ENCODE measurements at places on chromosomes 1 and 21. TPM values are rescaled to one million over a fixed set of nuclear protein-coding genes. Genes with fewer than 3 reads are reported as not detected.

GPR25 gene
- total RNA-seq, result not detected

EDN2 gene
- total RNA-seq, result not detected

CLEC20A gene
- total RNA-seq, result not detected

C4BPA gene
- total RNA-seq, result not detected

KCNE2 gene
- not detected for total RNA-seq

PDZK1 gene
- total RNA-seq, result 1.7 TPM

ALX3 gene
- not detected for total RNA-seq

EPHB2 gene
- total RNA-seq, result 54.7 TPM

LORICRIN gene
- total RNA-seq, result not detected

XCL1 gene
- total RNA-seq, result not detected

USH2A gene
- under 0.01 TPM for total RNA-seq

SYT2 gene
- total RNA-seq, result under 0.01 TPM

PKLR gene
- total RNA-seq, result not detected

- DNase-seq, result no peak
Measured at GRCh38 chr1:47629201-47629600, 191.4 kb downstream of the FOXD2 start.

DNA sequence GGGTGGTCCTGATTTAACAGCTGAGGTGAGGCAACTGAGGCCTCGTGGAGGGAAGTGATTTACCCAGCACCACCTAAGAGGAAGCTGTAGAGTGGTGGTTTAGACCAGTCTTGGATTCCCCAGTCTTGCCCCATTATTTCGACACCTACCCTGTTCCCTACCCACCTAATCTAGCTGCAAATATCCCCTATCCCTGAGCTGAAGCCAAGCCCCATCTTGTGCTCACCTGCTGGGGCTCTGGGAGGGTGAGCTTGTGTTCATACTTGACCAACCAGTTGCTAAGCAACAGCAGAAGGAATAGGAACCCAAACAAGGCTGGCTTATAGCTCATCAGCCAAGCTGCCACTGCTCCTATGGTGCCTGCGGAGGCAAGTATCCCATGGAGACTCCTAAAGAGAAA lies 2.0 kb downstream of the TEX46 start:
- no peak for DNase-seq

- peak; percentile 90 for DNase-seq
Measured at GRCh38 chr21:34845521-34846451, 177.0 kb downstream of the CLIC6 start.

DNA sequence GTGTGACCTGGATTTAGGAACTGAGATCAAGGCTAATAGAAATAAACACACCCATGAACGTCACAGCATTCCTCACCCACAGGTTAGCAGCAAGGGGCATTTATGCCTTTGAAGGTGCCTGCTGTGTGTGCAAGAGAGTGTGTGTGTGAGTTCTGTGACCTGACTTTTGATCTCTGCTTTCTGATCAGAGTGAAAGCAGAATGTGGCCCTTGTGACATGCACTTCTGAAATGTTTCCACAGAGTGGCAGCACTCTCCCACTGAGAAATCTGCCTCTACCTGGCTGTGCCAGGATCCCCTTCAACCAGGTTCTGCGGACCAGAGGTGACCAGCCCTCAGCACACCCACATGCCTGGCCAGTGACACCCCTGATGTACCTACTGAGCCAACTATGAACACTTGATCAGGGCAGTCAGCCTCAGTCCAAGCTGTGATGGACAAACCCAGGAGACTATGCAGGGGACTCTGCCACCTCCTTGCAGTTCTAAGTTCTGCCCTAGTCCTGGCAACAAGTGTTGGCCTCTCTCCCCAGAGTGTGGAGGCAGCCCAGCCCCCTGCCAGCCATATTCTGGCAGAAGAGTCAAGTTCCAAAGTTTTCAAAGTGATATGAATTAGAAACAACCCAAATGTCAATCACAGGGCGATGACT lies 41.0 kb downstream of the RXRG start:
- DNase-seq, result no peak

GRCh38 chr21:43819511-43820405 lies 30.4 kb downstream of the RRP1 start:
- no peak for DNase-seq

DNA sequence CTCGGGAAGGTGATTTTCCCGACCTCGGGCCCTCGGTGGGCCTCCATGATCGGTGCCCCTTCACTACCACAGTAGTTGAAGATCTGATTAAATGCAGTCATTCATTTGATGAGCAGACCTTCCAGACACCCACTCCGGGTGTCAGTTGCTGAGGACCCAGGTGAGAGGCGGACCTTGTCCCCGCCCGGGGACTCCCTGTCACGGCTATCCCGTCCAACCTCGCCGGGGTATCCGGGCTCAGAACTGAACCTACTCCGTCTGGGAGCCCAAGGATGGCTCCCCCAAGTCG lies 22.6 kb downstream of the RNU1-3 start:
- no peak for DNase-seq

DNA sequence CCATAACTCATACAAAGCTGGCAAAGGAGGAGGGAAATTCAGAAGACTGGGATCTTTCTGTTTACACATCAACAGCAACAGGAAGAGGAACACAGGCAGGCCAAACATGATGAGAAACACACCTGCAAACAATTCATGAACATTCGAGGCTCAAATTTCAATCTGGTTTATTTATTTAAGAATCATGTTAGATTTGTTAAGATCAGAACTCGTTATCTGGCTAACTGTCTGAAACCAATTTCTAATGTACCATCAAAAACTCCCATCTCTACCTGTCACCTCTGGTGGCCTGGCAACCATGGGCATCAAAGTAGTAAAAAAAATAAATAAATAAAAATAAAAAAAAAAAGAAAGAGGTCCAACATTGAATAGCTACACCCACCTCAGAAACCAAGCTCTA lies 9.8 kb downstream of the LBR start:
- DNase-seq, result no peak

- DNase-seq, result no peak
Measured at GRCh38 chr1:33711511-33711910, 152.4 kb upstream of the HMGB4 start.

GRCh38 chr1:241591317-241591716 lies 48.9 kb downstream of the CHML start:
- peak; percentile 86 for DNase-seq

DNA sequence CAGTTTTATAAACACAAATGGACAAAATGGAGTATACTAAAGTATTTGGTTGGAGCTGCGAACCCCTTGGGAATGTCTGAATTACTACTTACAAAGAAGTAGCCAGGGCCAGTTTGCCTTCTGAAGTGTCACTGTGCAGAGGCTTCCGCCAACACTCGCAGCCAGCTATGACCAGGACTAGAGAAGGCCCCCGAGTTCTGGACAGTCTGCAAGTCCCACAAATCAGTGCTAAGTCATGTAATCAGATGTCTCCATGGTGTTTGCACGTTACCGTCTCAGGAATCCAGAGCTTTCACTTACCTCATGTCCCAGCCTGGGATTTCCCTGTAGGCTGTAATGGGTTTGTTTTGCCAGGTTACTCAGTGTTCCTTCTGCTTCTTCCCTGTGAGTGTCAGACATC lies 106.6 kb upstream of the SPAG17 start:
- DNase-seq, result no peak

DNA sequence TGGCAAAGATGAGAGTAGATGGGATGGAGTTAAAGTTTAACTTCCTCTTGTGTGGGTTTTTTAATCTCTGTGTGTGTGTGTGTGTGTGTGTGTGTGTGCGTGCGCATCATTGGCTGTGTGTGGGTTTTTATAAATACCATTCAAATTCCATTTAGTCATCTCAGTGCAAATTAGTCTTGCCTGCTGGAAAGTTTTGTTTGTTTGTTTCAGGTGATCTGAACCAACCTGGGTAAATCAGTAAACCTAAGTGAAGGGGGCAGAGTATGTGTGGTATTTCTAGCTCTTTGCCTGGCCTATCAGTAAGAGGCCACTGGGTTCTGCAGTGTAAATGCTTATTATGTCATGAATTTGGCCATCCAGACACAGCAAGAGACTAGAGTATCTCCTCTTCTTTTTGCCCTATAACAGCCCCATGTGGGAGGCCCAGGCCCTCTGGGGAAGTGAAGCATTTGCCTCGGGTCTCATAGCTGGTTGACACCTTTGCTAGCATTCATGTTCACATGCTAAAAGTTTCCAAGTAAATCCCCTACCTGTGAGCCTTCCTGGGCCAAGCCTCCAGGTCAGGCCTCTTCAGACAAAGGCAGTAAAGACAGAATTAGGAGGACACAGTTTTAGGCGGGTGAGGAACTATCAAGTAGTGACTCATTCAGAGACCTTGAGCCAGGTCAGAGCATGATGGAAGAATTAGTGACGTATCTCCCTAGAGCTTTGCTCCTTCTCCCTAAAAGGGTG lies 14.7 kb downstream of the INTS3 start:
- DNase-seq, result peak; percentile 56

- peak; percentile 3 for DNase-seq
Measured at GRCh38 chr1:190679044-190679443, 201.4 kb upstream of the BRINP3 start.

All from IMR-90 (cell line).